Bronchial smooth muscle cell (primary cell): ENCODE measurements at places on chromosomes 6 and 20. TPM values are rescaled to one million over a fixed set of nuclear protein-coding genes. Genes with fewer than 3 reads are reported as not detected.

Gene FAM135A
- total RNA-seq: 4.9 and 6.6 TPM in 2 replicates

Gene SLC17A1
- not detected in 2 replicates for total RNA-seq

Gene COL10A1
- total RNA-seq: 0.16 TPM in 1 of 2 replicates, not detected in the other

Gene DDX43
- total RNA-seq: 0.32 TPM in 1 of 2 replicates, not detected in the other

Gene RAMACL
- total RNA-seq: 0.43 and 0.95 TPM in 2 replicates

Gene MCHR2
- not detected in 2 replicates for total RNA-seq

Gene LY6G6D
- 0.47 TPM in 1 of 2 replicates, not detected in the other for total RNA-seq

Gene DEFB124
- not detected in 2 replicates for total RNA-seq

Gene FAM217A
- not detected in 2 replicates for total RNA-seq

Gene MLN
- not detected in 2 replicates for total RNA-seq

Gene SLC22A7
- not detected in 2 replicates for total RNA-seq

Gene CCN2
- 15.5 and 145 TPM in 2 replicates for total RNA-seq
